ENCODE measurements at places on chromosomes 3 and 15.

DNA sequence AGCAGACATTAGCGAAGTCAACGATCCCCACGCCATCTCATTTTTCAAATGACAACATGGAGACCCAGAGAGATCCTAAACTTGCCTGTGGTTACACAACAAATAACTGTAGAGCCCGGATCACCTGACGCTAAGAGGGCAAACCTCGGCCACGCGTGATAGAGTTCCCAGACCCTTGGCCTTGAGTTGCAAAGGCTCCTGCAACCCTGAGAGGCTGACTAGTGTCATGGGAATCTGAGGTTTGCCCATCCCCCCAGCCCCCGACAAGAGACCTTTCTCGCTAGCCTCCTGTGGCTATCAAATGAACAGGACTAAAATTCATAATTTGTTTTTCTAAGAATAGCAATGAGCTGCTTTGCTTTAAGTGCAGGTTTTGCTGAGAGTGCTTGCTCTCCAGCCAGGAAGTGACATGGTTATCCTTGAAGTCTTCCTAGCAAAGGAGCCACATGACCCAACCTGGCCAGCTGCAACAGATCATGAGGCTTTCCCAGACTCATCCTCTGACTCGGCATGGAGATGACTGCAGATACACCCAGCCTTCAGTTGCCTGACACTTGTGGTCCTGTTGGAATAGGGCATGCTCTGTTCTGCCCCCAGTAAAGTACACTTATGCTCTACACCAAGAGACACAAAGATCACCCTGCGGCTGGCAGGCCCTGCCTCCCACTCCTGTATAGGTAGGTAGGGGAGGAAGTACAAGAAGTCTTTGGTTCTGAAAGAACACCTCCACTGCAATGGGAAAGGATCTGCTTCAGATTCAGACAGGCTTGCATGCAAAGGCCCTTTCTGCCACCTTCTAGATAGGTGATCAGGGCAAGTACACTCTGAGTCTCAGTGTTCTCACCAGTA is 36.0 kb downstream of the MCF2L2 start:
- no peak for DNase-seq

GRCh38 chr3:42250761-42251160 is 15.2 kb downstream of the CCK start:
- DNase-seq, result no peak

DNA sequence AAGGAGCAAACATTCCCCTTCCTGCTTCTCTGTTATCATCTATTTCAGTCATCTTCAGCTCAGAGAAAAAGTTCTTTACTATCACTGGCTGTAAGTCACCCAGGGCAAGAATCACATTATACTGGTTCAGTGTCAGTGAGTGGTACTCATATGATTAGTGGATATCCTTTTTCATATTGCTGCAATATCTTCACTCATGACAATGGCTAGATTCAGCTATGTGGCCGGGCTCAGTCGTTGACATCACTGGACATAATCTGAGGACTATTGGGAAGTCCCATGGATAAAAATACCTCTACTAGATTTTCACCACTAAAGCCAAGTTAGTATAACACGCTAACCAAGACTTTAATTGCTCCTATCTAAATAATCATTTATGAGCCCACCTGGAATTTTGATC is 91.3 kb upstream of the UBE2E2 start:
- DNase-seq, result no peak

GRCh38 chr15:52348056-52348745 is 52.6 kb upstream of the MYO5C start:
- no peak for DNase-seq

GRCh38 chr3:56823421-56823926 is 21.7 kb upstream of the ARHGEF3 start:
- no peak for DNase-seq

All from stimulated activated CD4-positive, alpha-beta T cell treated with anti-CD3 and anti-CD28 coated beads, Interleukin-2, amount 100 ng/mL, for 24 hours (primary cell).